ENCODE measurements at places on chromosomes 6 and 20.

DNA sequence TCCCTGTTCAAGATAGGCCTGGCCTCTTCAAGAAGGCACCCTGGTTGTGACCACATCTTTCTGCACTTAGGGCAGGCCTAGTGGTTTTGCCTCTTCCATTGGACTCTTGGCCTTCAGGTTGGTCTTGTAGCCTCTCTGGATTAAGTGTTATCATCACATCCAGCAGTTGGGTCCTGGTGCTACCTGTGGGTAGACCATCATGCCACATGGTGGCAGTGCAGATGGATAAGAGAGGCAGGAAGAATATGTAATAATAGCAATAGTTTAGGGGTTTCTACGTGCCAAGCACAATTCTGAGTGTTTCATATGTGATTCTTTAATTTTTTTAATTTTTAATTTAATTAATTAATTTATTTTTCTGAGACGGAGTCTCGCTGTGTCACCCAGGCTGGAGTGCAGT is 28.5 kb upstream of the SNRPB2 start:
- DNase-seq, result no peak

GRCh38 chr6:104704191-104704590 is 155.5 kb downstream of the HACE1 start:
- no peak for DNase-seq

DNA sequence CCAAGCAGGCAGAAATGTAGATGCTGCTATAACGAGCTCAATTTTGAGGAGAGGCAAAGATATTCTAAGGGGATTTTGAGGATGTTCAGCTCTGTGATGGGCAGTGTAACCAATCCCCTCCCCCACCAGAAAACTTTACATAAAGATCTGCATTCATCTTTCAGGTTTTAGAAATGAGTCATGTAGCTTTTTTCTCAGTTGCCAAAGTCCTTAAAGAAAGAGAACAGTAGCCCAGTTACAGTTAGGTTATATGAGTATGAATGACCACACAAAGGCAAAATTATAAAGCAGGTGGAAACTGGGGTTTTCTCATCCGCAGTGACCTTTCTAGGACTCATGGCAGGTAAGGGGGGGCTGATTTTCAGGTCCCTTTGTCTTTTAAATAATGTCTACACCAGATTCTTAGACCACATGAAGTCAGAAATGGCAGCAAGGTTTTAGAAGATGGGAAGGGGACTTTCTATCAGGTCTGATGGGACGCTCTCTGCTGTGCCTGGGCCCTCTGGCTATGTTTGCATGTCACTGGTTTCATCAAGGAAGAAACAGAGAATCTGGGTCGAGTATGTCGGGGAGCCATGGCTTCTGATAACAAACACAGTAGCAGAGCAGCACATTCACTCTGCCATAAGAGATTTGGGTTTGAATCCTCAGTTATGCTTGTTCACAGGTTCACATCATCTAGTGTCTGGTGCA is 94.7 kb downstream of the CLIC5 start:
- DNase-seq, result no peak

DNA sequence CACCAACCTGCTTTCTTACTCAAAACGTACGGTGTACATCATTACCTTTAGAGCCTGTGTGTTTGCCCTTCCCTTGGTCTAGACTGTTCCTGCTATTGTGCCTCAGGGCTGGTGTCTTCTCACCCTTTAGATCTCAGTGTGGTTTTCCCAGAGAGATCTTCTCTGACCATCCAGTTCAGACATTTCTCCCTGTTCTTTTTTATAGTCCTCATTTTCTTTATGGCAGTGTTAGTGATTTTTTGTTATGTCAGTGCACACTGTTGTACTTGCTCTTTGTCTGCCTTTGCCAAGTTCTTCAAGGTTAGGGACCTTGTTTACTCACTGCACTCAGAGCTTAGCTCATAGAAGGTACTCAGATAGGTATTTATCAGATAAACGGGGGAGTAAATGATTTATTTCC is 82.8 kb downstream of the ATRN start:
- no peak for DNase-seq

DNA sequence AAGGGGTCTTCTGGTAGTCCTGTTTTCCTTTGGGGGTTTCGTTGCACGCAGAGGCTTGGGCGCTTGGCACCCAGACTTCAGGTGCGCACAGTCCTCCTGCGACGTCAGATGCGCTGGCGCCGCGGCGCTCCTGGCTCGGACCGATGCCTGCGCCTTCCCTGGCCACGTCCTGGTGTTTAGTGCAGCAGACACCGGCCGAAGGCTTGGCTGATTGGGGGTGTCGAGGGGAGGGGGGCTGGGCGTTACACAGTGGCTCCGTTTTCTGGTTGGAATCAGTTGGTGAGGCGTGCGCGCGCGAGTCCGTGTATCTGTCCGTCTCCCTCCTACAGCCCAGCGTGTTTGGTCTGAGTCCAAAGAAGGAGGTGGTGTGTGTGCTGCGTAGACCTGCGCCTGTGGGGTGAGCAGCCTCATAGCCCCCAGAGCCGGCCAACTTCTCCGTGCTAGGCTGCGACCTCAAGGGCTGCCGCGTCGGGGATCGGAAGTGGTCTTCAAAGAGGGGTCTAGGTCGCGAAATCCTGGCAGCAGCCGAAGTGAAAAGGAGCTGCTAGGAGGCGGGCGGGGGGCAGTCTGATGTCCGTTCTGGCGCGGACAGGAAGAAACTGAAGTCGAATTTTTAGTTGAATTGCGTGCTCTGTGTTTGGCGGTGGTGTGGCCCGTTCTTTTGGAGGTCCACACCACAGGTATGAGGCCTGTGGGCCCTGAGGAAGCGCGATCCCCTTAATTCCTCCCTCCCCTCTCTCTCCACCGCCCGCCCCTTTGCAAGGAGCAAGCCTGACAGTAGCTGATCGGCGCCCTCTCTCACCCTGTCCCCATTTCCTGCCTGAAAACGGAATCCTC is 1.5 kb downstream of the SYNDIG1 start:
- no peak for DNase-seq
